Nephron progenitor cell (in vitro differentiated cells): ENCODE measurements at places on chromosomes 13 and 19.

DNA sequence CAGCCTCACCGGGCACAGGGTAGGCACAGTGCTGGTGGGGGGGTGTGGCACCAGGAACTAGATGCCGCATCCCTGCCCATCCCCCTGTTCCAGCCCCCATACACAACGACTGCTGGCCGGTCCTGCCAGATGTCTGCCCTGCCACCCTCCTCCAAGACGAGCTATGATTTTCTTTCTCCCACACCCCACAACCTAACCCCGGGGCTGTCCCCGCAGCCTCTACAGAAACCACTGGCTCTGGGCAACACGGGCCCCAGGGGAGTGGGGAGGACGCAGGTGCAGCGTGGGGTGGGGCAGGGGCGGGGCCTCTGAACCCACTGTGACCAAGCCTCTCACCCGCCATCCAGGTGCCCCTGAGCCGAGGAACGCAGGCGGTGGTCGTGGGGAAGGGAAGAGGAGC lies 15.5 kb downstream of the PGLS start:
- DNase-seq = no peak

GRCh38 chr19:51043497-51043896 lies 8.7 kb upstream of the KLK12 start:
- no peak for DNase-seq

GRCh38 chr19:1567116-1567847 lies 843 bp downstream of the MEX3D start:
- peak; percentile 45 for DNase-seq

GRCh38 chr19:5952193-5953029 lies 25.5 kb downstream of the RANBP3 start:
- no peak for DNase-seq

GRCh38 chr13:97268772-97269171 lies 46.6 kb downstream of the MBNL2 start:
- no peak for DNase-seq

DNA sequence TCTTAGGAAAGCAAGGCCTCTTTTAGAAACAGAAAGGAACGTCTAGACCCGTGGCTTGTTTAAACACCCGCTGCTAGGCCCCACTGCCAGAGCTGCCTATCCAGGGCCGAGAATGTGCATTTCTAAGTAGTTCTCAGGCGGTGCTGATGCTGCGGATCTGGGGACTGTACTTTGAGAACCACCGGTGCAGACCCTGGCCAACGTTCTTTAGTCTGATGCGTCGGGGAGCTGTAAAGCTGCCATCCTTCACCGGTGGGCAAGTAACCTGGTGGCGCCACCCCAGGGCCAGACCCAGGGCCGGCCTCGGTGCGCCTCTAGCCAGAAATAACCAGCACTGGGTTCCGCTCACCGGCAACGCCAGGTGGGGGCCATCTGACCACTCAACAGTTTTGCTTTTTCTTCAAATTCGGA lies 47.1 kb downstream of the TGDS start:
- no peak for DNase-seq

DNA sequence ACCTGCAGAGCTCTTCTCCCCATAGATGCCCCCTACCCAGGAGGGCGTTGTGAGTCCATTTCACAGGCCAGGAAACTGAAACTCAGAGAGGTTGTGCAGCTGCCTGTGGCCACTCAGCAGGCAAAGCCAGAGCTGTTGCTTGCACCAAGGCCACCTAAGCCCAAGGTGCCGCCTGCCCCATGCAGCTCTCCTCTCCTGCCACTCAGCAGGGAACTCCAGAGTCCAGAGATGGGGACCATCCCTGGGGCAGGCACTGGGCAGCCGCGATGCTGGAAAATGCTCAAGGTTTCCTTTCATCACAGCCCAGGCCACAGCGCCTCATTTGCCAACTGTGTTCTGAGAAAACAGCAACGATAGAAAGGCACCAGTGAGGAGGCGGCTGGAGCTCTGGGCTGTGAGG lies 41.0 kb upstream of the PEPD start:
- no peak for DNase-seq

GRCh38 chr19:50703915-50704796 lies 15.4 kb downstream of the SHANK1 start:
- no peak for DNase-seq

GRCh38 chr13:24713022-24713421 lies 32.8 kb downstream of the ATP12A start:
- no peak for DNase-seq

DNA sequence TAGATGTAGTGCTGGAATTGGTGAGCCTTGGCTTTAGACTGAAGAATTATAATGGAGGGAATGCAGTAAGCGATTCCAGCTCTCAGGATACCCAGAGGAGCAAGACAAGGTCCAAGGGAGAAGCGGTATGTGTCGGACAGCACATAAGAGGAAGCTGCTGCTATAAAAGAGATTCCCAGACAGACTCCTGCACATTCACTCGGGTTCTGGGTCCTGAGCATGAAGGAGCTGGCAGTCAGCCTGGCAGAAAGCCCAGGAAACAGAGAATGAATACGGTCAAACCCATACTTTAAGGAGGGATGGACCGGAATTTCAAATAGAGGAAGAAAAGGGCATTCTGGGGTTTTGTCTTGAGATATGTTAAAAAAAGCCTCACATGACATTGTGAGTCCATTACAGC lies 308.3 kb downstream of the DNAJC15 start:
- DNase-seq = no peak

DNA sequence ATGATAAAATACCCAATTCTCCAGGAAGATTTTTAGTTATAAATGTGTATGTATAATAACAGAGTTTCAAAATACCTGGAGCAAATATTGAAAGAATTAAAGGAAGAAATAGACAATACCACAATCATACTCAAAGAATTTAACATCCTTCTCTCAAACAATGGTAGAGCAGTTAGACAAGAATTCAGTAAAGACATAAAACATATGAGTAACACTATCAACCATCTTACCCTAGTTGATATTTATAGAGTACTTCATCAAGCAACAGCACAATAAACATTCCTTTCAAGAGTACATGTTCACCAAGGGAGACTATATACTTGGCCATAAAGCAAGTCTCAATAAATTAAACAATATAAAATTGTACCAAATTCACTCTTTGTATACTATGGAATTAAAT lies 108.4 kb downstream of the DLEU7 start:
- DNase-seq = no peak

DNA sequence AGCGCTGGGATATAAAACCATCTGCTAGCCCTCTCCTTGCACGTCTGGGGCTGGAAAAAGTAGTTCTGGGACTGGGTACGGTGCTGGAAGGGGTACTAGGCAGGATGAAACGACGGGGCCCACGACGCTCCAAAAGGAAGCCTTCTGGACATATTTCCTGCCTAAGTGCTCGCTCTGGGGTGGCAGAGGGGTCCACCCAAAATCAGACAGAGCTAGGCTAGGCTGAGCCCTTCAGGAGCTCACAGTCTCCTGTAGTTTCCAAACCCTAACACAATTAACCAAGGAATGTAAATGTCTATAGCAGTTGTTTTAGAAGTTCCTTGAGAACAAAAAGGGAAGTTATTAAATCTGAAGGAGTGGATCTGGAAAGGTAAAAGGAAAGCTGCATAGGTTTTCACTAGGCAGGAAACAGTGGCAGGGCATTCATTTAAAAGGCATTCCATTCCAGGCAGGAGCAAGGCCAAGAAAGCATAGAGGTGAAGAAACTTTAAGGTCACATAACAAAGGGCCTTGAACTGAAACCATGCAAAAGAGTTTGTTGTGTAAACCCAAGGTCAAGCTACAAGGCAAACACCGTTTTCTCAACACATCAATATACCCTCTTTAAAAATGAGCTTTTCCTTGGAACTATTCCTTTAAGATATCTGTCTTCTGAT lies 634 bp upstream of the DIAPH3 start:
- no peak for DNase-seq

GRCh38 chr19:35249146-35249847 lies 495 bp downstream of the LSR start:
- no peak for DNase-seq

DNA sequence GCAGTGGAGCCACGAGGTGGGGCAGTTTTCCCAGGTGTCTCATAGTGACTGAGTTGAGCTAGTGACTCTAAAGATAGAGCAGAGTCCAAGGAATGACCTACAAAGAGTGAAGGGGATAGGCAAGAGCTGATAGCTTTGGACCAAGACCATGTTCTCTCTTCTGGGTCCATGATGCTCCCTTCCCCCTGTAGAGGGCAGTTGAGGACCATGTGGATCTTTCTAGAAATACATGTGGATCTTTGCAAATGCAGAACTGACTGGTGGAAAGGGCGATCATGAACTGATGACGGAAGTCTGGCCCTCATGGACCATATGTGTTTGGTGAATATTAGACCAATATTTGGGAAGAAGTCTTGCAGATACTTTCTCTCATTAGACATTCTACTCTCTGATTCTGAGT lies 6.9 kb downstream of the PSG1 start:
- DNase-seq = no peak

- no peak for DNase-seq
Observed at GRCh38 chr13:23074075-23074828, 106.5 kb upstream of the SGCG start.

DNA sequence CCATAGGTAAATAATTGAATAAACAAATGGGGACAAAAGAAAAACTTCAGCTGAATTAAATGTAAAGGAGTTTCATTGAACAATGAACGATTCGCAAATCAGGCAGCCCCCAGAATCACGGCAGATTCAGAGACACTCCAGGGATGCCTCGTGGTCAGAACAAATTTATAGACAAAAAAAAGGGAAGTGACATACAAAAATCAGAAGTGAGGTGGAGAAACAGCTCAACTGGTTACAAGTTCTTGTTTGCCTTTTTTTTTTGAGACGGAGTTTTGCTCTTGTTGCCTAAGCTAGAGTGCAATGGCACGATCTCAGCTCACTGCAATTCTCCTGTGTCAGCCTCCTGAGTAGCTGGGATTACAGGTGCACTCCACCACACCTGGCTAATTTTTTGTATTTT lies 5.7 kb downstream of the ZNF566 start:
- DNase-seq = no peak

- no peak for DNase-seq
Observed at GRCh38 chr13:97478247-97478646, 44.3 kb downstream of the RAP2A start.

- DNase-seq = peak; percentile 90
Observed at GRCh38 chr19:52993342-52994178, 20.2 kb upstream of the ERVV-1 start.

- peak; percentile 38 for DNase-seq
Observed at GRCh38 chr19:18607226-18608101, 865 bp upstream of the CRLF1 start.

GRCh38 chr13:37651891-37652290 lies 53.3 kb upstream of the POSTN start:
- DNase-seq = no peak

DNA sequence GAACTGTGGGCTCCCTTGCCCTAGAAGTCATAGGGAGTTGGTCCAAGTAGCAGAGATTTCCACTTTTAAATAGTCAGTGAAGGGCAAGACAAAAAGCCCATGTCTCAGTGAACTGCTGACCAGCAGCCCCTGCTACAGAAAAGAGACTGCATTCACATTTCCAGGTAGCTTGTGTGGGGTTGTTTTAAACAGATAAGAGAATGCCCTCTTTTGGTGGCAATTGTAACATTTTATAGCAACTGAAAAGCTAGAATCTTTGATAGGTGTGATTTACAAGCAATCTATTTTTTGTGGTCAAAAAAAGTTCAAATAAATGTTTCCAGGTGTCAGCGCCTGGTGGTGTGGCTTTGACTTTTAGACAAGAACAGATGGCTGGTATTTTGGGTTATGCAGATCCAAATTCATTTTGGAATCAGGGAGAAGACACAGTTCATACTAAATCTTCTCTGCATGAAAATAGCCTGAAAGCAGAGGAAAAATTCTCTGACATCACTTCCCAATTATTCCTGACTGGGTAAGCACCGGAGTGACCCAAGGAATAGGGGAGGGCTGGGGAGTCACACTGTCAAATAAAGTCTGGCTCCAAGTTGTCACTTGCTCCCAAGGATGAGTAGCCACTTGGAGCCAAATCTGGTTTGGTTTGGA lies 26.2 kb upstream of the GPR12 start:
- no peak for DNase-seq

DNA sequence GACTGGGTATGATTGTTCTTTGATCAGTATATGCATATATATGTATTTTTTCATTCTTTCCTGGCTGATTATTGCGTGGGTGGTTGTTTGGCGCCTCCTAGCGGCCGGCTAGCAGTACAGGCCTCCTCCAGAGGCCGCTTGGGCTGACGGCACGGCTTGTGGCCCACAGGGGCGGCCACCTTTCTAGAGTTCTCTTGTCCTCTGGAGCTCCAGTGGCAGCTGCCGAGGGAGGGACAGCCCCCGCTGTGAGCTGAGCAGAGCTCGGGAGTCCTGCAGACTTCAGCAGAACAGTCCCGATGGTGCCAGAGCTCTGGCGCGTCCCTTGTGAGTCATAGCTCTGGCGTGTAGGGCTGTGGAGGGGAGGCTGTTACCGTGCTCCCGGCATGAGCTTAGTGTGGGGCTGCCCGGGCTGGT lies 22.5 kb upstream of the ZNF429 start:
- no peak for DNase-seq

GRCh38 chr19:54351474-54351873 lies 12.5 kb upstream of the LILRA4 start:
- DNase-seq = no peak

- DNase-seq = peak; percentile 83
Observed at GRCh38 chr19:4352701-4353121, 9.3 kb downstream of the MPND start.

DNA sequence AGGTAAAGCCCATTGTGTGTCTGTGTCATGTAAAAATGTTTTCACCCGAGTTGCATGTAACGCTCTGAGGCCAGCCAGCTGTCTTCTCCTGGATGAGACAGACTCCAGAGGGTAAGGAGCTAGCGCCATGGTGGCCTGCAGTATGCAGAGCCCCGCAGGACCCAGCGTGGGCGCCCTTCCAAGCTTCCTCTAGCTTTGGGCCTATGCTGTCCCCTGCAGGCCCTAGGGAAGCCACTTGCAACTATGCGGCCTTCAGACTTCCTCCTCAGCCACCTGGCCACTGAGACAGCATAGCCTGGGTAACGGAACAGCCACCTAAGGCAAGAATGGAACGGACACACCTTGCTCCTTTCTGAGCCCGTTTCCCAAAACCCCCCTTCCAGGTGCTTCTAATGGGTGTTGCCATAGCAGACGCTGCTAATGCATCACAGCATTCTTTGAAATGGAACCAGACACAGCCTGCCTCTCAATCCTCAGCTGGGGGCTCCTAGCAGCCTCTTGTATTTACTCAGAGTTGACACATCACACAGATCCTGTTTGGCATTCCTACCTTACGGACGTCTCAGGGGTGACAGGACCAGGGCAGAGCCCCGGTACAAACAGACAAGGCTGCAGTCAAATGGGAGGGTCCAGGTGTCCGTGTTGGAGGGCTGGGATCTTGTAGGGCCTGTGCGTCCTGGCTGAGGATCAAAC lies 6.2 kb downstream of the FAM32A start:
- DNase-seq = no peak

GRCh38 chr13:114106991-114107685 lies 25.3 kb downstream of the RASA3 start:
- no peak for DNase-seq
